Nephron progenitor cell (in vitro differentiated cells): ENCODE measurements at places on chromosomes 16 and 17.

GRCh38 chr16:56369202-56369601 is 56.1 kb downstream of the AMFR start:
- DNase-seq: no peak

GRCh38 chr17:31802502-31802901 is 56.5 kb downstream of the COPRS start:
- no peak for DNase-seq

DNA sequence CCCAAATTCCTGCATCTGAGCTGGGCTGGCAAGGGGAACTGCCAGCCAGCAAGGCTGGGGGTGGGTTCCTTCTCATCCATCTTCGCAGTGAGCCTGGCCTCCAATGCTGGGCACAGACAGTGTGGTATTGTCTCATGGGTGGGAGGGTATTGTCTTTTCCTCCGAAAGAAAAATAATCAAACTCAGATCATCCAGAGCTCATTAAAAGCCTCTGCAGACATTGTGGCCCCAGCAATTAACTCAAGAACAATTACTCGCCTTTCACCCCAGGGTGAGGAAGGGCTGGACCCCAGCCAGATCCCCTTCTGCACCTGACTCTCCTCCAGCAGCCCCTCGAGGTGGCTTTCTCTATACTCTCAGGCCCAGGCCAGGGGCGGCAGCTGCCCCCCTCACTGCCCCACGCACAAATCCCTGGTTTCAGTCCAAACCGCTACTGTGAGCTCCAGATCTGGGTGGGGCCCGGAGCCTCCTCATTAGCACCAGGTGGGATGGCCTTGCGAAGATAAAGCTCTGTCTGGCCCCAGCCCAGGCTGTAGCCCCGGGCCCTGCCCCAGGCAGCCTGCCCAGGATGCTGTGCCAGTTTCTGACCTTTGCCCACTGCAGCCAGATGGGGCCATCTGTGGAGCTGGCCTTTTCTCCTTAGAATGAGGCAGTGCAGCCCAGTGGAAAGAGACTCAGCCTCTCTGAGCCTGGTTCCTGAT is 2.3 kb upstream of the KRT15 start:
- no peak for DNase-seq

GRCh38 chr17:9432134-9432885 is 143.3 kb downstream of the STX8 start:
- DNase-seq: no peak

GRCh38 chr17:66687570-66688284 is 147.2 kb upstream of the CACNG5 start:
- no peak for DNase-seq

DNA sequence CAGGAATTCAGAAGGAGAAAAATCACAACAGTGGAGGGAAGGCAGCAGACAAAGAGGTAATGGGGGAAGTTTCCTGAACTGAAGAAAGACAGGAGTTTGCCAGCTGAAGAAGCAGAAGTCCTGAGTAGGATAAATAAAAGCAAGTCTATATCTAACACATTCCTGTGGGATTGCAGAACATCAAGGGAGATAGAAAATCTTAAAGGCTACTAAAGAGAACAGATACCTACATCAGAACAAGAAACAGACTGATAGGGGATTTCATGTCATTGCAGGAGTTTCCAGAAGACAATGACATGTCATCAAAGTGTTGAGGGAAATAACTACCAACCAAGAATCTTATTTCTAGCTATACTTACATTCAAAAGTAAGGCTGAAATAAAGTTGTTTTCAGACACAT is 21.3 kb upstream of the CRYBA1 start:
- no peak for DNase-seq

DNA sequence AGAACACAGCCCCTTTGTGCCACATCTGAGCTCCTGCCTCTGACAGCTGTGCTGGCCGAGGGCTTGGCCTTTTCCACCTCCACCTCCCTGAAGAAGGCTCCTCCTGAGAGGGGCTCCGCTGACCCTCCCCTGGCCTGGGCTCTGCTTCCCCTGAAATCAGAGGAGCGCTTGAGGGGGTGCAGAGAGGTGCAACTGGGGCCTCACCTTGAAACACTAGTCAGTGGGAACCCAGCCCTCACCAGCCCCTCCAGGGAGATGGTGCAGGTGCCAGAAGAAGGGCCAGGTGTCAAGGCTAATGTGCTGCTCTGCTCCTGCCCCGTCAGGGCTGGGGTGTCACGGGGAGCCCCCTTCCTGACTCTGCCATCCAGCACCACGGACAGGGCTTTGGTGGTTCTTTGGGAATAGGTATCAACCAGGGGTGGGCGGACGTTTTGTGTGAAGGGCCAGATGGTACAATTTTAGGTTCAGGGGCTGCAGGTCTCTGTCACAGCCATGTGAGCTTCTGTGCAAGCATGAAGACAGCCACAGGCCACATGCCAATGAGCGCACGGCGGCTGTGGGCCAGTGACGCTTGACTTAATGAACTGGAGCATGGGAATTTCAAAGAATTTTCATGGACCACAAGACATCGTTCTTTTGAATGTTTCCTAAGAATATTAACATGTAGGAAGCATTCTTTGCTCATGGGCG is 2.1 kb upstream of the ZG16B start:
- peak; percentile 48 for DNase-seq

- DNase-seq: no peak
Observed at GRCh38 chr16:57358527-57359095, at the start of gene CCL22. Gene CCL22, plus strand, starts transcription at chr16:57358783. Its CDS starts 34 bp downstream, at chr16:57358817.

GRCh38 chr16:57270221-57271062 is 14.0 kb downstream of the PLLP start:
- no peak for DNase-seq

DNA sequence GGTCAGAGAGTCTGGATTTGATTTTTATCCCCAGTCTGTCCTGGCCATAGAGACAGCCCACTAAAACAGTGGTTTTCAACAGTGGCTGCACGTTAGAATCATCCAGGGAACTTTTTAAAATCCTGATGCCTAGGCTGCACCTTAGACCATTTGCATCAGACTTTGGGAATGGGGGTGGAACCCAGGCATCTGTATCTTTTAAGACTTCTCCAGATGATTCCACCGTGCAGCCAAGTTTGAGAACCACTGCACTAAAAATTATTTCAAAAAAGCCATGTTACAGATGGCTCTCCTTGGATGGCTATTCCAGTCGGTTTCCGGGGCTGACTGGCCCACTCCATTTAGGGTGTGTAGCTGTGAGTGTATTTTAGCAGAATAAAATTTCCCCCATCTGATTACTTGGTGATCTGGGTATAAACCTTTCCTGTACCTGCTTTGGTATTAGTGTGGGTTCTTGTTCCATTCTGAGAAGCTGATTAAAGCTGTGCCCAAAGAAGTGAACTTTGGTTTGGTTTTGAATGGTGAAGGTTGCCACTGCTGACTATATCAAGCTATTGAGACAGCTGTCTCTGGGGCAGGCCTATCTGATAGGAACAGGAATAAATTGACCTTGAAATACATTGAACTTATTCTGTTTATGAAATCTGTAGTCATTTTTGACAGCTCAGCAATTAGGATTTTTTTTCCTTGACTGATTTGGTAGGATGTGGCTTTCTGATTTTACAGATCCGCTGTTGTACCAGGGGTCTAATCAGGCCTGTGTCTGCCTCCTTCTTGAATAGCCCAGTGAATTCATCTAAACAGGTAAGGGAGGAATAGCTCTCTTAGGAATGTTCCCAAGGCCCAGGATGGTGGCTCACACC is 1.3 kb downstream of the ATP5MC1 start:
- DNase-seq: no peak

DNA sequence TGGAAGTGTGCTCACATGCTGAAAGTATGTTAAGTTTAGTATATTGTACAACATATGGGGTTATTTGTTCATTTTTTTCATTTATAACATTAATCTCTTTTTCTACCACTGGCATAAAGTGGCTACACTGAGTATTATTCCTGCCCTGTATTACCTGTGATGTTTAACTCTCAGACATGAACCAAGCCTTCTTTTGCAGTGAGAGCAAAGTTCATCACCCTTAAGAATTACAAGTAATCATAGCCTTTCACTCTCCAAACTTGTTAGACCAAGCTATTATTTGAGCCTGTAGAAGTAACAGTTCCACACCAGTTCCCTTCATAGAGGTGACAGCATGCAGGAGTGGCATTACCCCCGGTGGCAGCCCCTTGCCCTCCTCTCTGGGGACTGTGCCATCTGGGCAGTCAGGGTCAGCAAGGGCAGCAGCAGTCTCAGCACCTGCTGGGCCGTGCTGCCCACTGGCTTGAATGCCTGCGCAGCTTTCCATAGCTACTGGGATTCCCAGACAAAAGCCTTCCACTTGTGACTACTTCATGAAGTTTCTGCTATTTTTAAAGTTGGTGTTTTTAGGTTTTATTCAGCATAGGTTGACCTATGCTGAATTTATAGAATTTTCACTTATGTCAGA is 71.3 kb downstream of the TMC6 start:
- DNase-seq: no peak

GRCh38 chr17:80961541-80962330 is 29.9 kb upstream of the CHMP6 start:
- DNase-seq: no peak

DNA sequence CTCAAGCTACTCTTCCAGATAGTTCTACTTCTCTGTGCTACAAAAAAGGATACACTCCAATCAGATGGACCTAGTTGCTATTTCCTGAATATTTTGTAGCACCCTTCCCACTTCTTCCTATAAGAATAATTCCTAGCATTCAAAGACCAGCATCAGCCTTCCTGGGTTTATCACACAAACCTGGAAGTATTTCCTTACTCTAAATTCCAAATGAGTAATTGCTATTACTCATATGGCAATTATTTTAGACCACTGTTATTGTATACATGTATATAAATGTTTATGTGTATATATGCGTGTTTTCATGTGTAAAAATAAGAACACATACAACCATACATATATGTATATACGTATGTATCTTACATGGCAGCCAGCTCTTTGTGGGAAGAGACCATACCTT is 130.6 kb downstream of the MYO1D start:
- DNase-seq: no peak

- no peak for DNase-seq
Observed at GRCh38 chr16:27281243-27281642, 12.7 kb upstream of the NSMCE1 start.

DNA sequence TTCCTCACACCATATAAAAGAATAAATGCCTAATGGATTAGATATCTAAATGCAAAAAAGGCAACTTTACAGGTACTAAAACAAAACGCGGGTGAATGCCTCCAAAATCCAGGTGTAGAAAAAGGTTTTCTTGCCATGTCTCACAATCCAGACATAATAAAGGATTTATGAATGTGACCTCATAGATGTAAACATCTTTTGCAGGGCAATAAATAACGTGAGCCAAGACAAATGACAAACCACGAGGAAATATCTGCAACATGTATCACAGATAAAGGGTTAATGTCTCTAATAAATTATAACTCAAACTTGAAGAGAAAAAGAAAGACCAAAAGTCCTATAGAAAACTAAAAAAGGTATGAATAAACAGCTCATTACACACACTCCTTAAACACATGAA is 180.7 kb downstream of the PARN start:
- no peak for DNase-seq

GRCh38 chr17:7841915-7842379 is 7.9 kb downstream of the KDM6B start:
- peak; percentile 96 for DNase-seq

DNA sequence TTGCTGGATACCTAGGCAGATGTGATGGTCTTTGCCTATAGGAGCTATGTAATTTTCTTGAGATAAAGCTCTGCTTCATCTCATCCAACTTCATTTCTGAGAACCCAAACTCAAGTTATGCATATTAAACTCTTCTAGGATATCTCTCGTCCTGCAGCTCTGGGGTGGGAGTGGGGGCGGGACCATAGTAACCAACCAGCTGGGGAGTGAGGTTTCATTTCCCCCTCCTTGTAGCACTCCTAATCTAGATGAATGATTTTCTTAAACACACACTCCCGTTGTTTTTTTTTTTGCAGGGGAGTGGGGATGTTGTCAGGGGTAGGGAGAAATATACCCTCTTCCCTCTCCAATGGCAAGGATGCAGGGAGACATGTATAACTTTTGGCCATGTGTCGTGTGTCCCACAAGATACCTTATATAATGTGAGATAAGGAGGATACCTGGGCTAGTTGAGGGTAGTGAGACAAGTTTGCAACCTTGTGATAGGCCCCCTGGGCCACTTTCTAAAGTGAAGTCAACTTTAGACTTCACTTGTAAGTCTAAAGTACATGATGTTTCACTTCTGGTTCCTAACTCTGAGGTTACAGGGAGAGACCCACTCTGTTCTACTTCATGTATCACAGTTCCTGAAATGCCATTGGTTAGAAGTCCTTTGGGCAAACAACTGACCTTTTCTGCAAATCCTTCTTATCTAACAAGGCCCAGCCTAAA is 10.5 kb upstream of the HEATR6 start:
- no peak for DNase-seq

DNA sequence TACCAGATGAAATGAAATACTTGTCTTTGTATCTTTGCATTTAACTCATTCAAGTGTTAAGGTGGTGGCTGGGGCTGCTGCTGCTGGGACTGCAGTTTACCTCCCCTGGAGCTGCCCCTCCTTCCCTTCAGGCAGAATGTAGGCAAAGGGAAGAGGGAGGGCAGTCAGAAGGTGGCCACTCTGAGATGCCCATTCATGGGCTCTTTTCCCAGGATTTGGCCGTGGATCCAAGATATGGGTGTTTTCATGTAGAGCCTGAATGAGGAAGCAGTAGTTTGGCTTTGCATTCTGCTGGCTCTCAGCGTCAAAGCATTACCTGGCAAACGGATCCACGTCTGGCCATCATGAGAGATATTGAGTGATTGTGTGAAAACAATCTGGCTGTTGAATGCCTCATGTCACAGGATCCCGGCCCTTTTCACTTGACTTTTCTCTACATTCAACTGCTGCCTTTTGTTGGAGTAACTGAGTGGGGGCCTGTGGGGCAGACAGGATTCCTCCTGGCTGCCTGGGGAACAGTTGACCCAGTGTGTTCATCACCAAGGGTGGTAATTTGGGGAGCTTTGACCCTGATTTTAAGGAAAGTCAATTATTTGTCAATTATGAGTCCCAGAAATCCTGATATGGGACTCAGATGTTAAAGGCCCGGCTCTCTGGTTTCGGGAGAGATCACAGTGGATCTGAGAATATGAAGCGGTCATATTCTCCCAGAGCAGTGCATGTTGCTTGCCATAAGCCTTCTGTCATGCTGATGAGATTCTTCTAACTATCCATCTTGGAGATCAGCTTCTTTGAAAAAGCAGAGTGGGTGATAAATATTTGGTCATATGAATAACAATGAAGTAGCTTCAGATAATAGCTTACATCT is 236.8 kb downstream of the IRX3 start:
- DNase-seq: no peak

DNA sequence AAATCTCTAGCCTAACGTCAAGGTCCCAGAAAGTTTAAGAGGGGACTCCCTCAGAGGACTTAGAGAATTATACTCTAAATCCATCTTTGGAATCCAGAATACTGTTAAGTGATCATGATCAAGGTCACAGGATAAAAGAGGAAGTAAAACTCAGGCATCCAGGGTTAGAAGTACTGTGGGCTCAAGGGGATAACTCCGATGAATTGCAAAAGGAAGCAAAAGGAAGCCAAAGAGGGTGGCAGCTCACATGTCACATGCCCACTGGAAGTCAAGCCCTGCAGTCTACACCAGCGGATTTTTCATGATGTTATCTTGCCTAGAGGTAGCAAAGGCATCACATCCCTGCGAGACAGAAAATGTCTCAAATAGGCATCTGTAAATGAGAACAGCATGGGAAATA is 3.8 kb downstream of the ZNF821 start:
- DNase-seq: no peak
